GM04504 (cell line): ENCODE measurements at places on chromosomes 5 and 9.

DNA sequence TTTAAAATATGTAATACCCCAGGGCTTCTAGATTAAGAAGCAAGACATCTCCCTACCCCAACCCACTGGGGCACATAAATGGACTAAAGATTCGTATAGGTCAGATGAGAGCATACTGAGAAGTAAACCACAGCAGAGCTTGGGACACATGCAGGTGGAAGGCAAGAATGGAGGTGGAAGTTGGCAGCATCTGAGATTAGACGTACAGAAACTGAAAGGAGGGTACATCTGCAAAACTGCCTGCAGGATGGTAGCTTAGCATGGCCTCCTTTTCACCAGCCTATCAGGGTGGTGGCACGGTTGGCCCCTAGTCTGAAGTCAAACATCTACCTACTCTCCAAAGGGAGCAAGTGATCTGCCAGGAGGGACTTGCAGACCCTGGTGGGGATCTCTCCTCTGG lies 181.8 kb downstream of the TSSK1B start:
- DNase-seq, result no peak

GRCh38 chr9:82022121-82022520 lies 33.5 kb downstream of the SPATA31D1 start:
- peak; percentile 15 for DNase-seq

- peak; percentile 91 for DNase-seq
Observed at GRCh38 chr5:144028636-144029035, 141.8 kb downstream of the YIPF5 start.

GRCh38 chr9:87301371-87301770 lies 196.3 kb upstream of the DAPK1 start:
- DNase-seq, result no peak

GRCh38 chr5:54758038-54758437 lies 227.4 kb downstream of the ESM1 start:
- no peak for DNase-seq

DNA sequence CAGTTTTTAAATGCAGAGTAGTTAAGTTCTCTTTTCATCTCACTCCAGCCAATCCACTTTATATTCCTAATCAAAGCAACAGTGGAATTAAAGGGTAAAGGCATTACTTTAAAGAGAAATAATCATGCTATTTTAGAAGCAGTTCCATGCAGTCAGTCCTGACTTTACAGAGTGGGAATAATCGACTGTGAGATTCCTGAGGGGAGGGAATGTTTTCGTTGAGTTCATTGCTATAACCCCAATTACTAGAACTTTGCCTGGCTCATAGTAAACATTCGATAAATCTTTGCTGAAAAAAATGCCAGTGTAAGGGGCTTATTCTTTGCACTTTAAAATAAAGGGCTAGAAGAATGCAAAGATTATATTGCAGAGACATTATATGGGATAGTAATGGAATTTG lies 127.2 kb upstream of the ASTN2 start:
- DNase-seq, result no peak

- no peak for DNase-seq
Observed at GRCh38 chr9:118281772-118282171, 577.6 kb downstream of the TLR4 start.

DNA sequence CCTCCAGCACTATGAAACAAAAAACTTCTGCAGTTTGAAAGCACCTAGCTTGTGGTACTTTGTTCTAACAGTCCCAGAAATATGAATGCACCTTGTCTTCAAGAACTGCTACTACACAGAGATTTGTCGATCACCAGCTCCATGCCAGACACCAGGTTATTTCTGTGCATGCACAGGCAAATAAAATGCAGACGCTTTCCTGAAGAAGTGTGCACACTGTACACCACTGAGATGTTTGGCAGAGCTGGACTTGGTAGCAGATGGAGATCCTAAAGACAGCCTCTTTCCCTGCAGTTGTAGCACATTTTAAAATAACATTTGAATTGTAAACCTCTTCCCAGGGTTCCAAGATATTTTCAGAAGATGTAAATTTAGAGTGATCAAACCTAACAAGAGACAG lies 730.0 kb downstream of the MTRR start:
- no peak for DNase-seq

DNA sequence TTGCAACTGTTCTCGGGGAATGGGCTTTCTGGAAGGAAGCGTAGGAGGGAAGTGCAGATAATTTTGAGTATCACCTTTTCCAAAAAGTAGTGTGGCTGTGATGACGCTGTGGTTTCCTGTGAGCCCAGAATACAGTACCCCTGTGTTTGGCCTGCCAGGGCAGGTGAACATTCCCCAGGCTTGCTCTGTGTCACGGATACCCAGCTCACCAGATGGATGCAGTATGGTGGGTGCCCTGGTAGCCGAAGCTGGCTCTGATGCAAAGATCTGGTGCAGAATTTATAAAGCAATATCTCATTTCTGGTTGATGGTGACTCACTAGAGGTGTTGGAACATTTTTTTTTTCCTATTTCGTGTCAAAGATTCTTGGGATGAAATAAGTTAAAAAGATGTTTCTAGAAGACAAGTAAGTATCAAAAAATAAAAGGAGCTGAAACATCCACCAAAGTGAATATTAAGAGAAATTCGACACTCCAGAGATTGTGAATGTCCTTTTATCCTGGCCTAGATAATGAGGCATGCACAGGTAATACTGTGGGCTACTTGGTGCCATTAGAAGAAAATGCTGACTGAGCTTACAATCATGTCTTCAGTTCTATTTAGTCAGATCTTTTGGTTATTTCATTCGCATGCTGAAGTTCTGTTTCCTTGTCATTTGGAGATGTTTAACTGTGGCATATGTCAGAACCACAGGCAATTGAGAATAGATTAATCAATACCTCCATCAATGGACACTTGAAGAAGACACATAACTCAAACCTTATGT lies 200.1 kb downstream of the GADD45G start:
- no peak for DNase-seq
